ENCODE measurements at places on chromosomes 3 and 15. TPM values are rescaled to one million over a fixed set of nuclear protein-coding genes. Genes with fewer than 3 reads are reported as not detected.

The ZNF80 gene
- total RNA-seq = not detected

The C3orf80 gene
- total RNA-seq = 0.41 TPM

The TMEM45A gene
- 34.8 TPM for total RNA-seq

The STRIT1 gene
- not detected for total RNA-seq

The ADCY5 gene
- total RNA-seq = 0.18 TPM

The SEMA3B gene
- 24.8 TPM for total RNA-seq

DNA sequence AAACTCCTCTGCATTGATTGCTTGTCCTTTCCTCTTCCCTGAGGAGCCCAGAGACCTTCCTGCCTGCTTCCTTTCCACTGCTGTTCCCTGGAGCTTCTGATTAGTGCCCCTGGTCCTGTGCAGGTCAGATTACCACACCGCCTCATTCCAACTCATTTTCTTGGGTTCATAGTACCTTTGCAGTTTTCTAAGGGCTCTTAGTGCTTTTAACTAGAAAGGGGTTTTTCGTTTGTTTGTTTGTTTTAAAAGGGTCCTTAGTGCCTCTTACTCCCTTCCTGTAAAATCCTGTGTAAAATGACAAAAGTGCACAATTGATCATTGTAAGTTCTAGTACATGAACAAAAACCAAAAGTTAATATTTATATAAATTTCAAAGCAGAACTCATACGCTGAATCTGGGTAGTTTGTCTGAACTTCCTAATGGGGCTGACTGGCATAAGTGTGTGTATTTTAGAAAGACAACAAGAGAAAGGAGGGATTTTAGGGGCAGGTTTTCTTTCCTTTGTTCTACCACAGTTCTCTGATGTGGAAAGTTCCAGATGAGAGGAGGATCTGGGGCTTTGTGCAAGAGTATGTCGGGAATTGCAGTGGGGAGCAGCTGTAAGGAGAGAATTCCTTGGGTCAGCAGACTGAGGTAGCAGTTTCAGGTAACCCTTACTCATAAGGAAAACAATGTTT, 30.6 kb downstream of the SNRK start:
- no peak for DNase-seq

GRCh38 chr15:98003996-98004395, 43.5 kb downstream of the ARRDC4 start:
- no peak for DNase-seq

DNA sequence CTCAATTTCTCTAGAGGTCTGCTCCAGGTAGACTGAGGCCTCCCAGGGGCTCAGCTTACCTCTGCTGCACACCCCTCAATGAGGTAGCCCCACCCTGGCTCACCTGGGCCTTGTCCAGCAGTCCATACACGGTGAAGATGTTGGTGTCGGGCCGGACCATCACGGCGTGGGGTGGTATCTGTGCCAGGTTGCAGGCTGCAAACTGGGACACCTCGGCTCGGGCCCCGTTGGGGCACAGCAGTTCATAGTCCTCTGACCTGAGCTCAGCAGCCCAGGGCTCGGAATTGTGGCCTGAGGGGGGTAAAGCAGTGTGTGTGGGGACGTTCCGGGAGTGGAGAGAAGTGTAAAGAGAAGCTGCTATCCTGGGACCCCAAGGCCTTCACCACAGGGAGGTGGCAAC, 23.2 kb downstream of the MELTF start:
- DNase-seq = no peak

- DNase-seq = peak; percentile 34
Measured at GRCh38 chr3:184874709-184875644, 63.0 kb downstream of the VPS8 start.

DNA sequence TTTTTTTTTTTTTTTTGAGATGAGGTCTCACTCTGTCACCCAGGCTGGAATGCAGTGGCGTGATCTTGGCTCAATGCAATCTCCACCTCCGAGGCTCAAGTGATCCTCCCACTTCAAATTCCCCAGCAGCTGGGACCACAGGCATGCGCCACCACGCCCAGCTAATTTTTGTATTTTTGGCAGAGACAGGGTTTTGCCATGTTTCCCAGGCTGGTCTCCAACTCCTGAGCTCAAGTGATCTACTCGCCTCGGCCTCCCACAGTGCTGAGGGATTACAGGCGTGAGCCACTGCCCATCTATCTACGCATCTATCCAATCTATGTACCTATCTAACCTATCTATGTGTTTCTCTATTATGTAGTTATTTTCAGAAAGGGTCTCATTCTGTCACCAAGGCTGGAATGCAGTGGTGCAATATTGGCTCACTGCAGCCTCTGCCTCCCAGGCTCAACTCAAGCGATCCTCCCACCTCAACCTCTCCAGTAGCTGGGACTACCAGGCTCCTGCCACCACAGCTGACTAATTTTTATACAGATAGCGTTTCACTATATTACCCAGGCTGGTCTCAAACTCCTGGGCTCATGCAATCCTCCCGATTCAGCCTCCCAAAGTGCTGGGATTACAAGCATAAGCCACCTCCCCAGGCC, 20.2 kb upstream of the GPX1 start:
- DNase-seq = peak; percentile 73

DNA sequence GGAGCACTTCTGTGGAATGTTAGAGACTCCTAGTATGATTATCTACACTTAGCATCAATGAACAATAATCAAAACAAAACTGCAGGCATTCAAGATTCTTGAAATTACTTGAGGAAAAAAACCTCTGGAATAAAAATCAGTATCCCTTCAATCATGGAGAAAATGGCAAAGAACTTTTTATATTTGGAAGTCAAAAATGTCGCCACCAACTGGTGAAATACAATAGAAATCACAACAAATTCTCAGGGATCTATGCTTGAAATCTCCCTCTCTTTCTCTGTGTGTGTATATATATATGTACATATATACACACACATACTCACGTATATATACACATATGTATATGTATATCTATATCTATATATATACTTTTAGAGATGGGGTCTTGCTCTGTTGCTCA, 378.9 kb upstream of the ALCAM start:
- no peak for DNase-seq

DNA sequence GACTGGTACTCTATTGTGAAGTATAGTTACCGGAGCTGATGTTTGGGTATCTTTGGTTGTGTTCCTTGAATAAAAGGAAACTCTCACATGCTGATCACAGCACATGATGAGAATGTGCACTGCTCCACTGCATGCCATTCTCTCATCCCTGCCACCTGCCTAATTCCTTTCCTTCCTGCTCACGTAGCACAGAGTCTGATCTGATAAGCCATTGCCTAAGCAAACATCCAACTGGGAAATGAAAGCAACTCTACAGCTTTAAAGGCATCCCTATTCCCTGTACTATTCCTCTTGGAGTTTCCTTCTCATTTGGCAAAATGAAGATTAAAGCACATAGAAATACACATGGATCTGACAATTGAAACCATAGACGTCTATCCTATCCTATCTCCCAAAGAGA, 359.8 kb downstream of the C3orf38 start:
- DNase-seq = no peak

DNA sequence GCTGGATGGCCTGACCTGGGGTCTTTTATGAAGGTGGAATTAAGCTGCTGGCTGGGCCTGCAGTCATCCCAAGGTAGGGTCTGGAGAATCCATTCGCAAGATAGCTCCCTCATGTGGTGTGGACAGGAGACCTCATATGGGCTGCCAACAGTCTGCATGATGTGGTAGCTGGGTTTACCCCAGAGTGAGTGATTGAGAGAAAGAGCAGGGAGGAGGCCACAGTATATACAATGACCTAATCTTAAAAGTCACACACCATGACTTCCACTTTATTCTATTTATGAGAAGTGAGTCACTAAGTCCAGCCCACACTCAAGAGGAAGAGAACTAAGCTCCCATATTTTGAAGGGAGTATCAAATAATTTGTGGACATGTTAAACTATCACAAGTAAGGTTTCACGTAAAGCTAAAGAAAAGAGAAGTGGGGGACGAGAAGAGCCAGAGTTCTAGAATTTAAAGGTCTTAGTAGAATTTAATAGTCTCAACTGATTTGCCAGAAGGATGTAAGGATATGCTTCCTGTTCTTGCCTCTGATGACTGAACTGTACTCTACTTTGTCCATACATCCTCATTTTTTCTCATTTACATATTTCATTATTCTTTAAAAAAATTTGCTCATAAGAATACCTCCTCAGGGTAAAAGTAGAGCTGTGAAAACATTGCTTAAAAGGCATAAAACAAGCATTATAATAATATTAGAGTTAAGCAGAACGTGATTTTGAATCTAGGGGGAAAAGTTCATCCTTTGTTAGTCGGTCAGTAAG, 184.4 kb downstream of the PEX5L start:
- peak; percentile 71 for DNase-seq

GRCh38 chr15:68343579-68344225, 66.2 kb downstream of the FEM1B start:
- DNase-seq = no peak

DNA sequence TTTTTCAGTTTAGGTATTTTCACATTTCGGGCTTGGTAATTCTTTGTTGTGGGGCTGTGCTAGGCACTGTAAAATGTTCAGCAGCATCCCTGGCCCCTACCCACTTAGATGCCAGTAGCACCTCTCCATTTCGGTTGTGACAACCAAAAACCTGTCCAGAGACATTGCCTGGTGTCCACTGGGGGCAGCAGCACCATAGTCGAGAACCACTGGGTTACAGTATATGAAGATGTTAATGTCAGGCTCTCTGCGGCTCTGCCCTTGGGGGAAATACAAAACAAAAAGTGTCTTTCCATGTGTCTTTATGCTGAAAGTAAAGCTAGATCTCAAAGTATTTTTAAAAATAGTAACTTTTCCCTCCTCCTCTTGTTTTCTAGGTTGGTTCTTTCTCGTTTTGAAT, 177.2 kb downstream of the ITPR1 start:
- no peak for DNase-seq

GRCh38 chr3:139267300-139268246, 76.2 kb upstream of the MRPS22 start:
- no peak for DNase-seq

DNA sequence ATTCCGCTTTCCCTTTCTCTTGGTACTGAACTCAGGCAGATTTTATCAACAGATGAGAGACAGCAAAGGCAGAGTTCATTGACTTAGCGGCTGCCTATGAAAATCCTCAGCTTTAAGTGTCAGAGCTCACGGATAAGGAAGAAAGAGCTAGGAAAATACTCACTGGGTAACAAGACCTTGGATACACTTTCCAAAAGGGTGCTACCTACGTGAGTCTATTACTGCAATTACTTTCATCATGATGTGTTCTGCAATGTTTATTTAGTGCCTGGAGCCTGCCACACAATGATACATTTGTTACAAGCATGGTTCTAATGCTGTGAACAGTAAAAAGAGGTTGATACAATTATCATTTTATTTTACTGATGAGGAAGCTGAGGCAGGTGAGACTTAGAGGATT, 177.5 kb downstream of the GRM7 start:
- no peak for DNase-seq

- DNase-seq = no peak
Measured at GRCh38 chr3:37729119-37729518, 132.6 kb upstream of the CTDSPL start.

DNA sequence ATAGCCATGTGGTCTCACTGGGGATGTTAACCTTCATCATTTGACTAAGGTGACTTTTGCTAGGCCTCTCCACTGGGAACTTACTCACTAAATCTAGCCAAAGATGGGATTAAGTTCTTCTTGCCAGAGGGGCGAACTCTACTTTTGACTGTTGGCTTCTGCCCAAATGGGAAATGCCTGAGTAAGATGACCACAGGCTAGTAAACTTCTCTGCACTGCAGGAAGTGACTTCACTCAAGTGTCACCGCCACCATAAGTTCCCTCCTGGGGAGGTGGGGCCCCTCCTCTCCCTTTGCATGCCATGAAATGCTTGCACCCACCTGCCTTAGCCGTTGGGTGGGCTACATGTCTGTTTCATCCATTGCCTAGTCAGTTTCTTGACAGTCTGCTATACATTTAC, 388.3 kb downstream of the FEZF2 start:
- peak; percentile 80 for DNase-seq

DNA sequence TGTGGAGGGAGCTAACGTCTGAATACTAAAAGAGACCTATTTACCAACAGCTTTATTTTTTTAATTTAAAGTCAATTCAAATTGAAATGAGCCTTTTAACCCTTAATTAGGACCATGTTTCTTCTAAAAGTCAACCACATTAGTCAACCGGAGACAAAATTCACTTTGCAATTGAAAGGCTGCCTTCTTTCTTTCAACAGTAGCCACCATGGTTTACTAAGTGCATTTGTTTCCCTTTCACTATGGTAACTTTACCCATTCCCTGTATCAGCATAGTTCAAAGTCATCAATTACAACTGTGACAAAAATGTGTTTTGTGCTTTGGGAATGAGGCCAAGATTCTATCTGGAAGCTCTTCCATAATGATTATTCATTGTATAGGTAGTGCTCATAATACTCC, 225.4 kb downstream of the EPHA3 start:
- no peak for DNase-seq
